ENCODE measurements at places on chromosomes 5 and 9. TPM values are rescaled to one million over a fixed set of nuclear protein-coding genes. Genes with fewer than 3 reads are reported as not detected.

DNA sequence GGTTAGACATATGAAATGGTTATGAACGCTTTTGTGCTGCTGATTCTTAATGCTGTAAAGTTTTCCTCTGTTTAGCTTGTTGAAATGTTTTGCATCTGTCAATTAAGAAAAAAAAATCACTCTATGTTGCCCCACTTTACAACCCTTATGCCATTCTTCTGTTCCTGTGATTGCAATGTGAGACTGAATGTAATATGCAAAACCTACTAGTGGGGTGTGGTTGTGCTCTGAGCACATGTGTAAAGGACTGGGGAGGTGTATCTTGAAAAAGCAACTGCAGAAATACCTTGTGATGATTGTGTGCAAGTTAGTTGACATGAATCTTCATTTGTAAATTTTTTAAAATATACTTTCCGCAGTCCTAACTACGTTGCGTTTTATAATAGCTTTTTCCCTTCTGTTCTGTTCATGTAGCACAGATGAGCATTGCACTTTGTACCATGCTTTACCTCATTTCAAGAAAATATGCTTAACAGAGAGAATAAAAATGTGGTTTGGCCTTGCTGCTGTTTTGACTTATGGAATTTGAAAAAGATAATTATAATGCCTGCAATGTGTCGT, 357.0 kb upstream of the PIK3R1 start:
- no peak for DNase-seq

DNA sequence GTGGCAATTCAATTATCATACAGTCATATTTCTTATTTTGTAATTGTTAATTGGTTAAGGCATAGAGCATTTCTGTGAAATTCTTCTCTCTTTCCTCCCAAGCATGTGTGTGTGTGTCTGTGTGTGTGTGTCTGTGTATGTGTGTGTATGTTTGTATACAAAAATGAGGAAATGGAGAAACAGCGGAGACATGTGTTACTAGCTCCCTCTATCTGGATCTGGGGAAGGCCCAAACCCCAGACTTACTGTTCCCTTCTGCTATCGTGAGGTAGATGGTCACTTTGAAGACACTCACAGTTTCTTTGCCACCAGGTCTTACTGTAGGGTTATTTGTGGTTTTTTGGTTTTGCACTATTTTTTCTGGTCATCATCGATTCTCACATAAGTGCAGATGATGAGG, 11.4 kb upstream of the C5orf63 start:
- no peak for DNase-seq

GRCh38 chr9:86464242-86464641, 110.0 kb upstream of the TUT7 start:
- no peak for DNase-seq

- DNase-seq, result no peak
Measured at GRCh38 chr5:28355831-28356230, 1317.4 kb upstream of the CDH9 start.

DNA sequence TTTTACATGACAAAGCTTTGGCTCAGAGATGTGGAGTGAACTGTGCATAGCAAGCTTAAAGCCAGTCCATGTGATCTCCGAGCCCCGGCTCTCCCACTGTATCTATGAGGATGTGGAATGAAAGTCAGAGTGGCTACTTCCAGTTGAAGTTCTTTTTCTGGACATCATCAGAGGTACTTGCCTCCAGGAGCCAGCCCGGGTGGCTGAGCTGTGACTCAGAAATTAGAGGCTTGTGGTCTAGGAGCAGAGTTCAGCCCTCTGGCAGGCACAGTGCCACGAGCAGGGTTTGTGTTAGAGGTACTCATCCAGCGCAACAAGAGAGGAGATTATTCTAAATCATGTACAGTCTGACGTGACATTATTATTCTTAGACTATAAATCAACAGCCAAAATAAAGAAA, 322.5 kb downstream of the CDK5RAP2 start:
- no peak for DNase-seq

DNA sequence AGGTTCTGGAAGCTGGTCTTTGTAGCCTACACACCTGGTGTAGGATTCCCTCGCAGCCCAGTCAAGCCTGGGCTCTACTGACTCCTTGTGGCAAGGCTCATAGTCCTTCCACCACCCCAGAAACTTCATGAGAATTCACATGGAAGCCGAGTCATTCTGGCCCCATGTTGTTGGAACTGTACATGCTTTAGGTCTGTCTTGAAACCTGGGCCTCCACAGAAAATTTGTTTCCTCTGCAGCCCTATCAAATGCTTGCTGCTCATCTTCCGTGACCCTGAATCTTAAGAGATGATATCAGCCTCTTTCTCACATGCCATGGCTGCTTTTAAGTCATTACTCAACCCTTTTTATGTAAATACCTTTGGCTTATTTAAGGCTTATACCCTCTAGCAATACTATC, 113.4 kb upstream of the GRHPR start:
- DNase-seq, result no peak

GRCh38 chr9:133977421-133978201, 14.5 kb downstream of the VAV2 start:
- no peak for DNase-seq

Gene NOXA1
- 0.55 TPM for total RNA-seq

Gene LHX3
- not detected for total RNA-seq

DNA sequence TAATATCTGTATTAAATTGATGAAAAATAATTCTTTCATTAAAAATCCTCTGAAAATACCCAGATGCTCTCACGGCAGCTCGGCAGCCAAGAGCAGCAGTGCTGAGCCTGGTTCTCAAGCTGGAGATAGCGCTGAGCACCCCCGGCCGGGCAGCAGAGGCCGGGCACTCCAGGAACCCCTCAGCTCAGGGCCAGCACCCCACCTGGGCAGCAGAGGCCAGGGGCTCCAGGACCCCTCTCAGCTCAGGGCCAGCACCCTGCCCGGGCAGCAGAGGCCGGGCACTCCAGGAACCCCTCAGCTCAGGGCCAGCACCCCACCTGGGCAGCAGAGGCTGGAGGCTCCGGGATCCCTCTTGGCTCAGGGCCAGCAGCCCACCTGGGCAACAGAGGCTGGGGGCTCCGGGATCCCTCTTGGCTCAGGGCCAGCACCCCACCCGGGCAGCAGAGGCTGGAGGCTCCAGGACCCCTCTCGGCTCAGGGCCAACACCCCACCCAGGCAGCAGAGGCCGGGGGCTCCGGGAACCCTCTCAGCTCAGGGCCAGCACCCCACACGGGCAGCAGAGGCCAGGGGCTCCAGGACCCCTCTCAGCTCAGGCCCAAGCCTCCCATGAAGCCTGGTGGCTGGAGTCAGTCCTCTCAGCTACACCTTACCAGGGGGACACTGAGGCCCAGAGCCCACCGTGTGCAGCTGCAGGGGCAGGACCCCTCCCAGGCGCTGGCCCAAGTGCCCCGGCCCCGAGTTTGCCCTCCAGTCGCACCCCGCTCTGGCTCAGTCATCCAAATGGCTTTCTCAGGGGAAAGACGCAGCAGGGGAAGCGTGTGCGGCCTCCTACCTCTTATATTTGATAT, 21.7 kb downstream of the CLPTM1L start:
- no peak for DNase-seq

Gene TLX3
- total RNA-seq, result not detected

- no peak for DNase-seq
Measured at GRCh38 chr5:4480528-4481349, 659.4 kb upstream of the ADAMTS16 start.

- DNase-seq, result no peak
Measured at GRCh38 chr5:3430691-3431090, 164.9 kb upstream of the IRX1 start.

Gene FAM193B
- 75.2 TPM for total RNA-seq
